ENCODE measurements at places on chromosomes 5 and 9.

DNA sequence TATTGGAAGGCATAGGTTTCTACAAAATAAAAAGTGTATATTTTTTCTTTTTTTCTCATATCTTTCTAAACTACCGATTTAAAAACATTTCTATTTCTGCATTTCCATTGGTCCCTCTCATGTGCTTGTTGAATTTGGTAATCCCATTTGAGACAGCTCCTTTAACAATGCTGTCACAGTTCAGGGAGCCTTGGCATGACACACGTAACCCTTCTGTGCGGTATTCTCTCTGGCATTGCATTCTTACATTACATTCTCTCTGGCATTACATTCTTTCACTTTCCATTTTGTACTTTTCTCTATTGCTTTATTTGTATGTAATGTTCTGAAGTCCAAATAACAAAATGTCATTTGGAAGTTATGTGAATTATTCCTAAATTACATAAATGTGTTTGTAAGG lies 150.7 kb upstream of the RASGRF2 start:
- DNase-seq = no peak

GRCh38 chr5:88092958-88093605 lies 175.6 kb downstream of the TMEM161B start:
- no peak for DNase-seq

GRCh38 chr5:64759960-64760660 lies 8.4 kb downstream of the SREK1IP1 start:
- DNase-seq = no peak

- DNase-seq = no peak
These were observed 56.5 kb downstream of the CAST start for GRCh38 chr5:96718635-96719077.

GRCh38 chr9:83036043-83036442 lies 26.9 kb downstream of the RASEF start:
- DNase-seq = no peak

DNA sequence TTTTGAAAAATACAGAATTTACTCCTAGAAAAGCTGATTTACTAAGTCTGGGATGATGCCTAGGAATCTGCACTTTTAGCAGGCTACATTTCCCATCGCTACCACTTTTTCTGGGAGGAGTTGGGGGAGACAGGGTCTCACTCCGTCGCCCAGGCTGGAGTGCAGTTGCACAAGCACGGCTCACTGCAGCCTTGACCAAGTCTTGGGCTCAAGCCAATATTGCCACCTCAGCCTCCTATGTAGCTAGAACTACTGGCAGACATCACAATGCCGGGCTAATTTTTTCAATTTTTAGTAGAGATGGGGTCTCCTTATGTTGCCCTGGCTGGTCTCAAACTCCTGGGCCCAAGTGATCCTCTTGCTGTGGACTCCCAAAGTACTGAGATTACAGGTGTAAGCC lies 85.9 kb downstream of the NR6A1 start:
- DNase-seq = no peak

- no peak for DNase-seq
These were observed 9.8 kb downstream of the NTNG2 start for GRCh38 chr9:132171702-132172101.

- no peak for DNase-seq
These were observed 51.9 kb downstream of the NEURL1B start for GRCh38 chr5:172692981-172693380.

GRCh38 chr5:90899014-90899604 lies 340.5 kb downstream of the ADGRV1 start:
- DNase-seq = no peak

GRCh38 chr9:127919253-127919815 lies 2.5 kb upstream of the ST6GALNAC4 start:
- no peak for DNase-seq

DNA sequence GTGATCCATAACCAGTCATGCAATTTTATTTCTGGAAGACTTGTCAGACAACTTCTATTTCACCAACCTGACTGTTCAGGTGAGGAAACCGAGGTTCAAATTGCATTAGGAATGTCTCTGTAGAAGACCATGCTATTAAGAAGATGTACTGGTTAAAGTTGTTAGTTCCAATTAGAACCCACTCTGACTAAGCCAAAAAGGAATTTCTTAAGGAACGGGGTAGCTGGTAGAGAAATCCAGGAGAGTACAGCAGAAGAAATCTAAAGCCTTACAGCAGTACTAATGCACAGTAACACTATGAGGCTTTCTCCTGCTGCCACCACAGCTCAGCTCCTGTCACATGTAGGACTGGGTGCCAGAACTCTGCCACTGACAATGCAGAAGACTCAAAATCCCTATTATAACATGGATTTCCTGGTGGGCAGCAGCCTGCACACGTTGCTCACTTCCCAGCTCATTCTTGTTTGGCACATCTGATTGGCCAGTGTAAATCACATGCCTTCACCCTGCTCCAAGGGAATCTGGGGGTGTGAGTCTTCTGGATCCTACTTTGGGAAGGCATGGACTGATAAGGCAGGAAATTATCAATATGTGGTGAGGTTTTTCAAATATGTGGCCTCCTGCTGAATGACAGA lies 37.1 kb downstream of the CAST start:
- DNase-seq = no peak

DNA sequence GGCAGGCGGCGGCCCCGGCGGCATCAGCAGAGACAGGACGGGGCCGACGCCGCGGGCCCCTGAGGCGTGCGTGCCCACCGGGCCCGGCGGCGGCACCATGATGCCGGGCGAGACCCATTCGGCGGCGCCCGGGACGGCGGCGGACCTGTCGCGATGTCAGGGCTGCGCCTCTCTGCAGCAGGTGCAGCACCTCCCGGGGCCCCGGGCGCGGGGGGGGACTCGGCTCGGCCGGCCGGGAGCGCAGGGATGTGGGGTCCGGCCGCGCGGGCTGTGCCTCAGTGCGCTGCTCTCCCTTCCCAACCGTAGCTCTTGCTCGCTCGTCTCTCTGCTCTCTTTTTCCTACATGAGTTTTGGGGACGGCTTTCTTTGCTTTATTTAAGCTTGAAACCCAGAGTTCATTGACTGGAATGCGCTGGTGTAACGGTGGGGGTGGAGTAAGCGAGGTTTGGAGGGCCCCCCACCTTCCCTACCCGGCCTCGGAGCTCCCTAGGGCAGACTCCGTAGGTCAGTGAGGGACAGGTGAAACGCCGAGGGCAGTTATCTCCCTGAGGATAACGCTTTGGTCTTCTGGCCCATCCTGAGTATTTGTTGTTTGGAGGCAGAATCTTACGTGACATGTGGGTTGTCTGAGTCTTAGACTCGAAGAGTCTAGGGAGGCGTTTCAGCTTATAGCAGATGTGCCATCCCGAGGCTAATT lies 490 bp downstream of the ICE1 start:
- peak; percentile 54 for DNase-seq

- no peak for DNase-seq
These were observed 39.0 kb upstream of the CLPTM1L start for GRCh38 chr5:1383886-1384401.

GRCh38 chr5:96875791-96876291 lies 459 bp upstream of the ERAP2 start:
- no peak for DNase-seq

GRCh38 chr5:67530609-67531255 lies 334.1 kb upstream of the CD180 start:
- no peak for DNase-seq

- no peak for DNase-seq
These were observed 1571.3 kb downstream of the MAT2B start for GRCh38 chr5:165076686-165077085.

GRCh38 chr5:165425594-165425993 lies 1920.2 kb downstream of the MAT2B start:
- DNase-seq = no peak

DNA sequence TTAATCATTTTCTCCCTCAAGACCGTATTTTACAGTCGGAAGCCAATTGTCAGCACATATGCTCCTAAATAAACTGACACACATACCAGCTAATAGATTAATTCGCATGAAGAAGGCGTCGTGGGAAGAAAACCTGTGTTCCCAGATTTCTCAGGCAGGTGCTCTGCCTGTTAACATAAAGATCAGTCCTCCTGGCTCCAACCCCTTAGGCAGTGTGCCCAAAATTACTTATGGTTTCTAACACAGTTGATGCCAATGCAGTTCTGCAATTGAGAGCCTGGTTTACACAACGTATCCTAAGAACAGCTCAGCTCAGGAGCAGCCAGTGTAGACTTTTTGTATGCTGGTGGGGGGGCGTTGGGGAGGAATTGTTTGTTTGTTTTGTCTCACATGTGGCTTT lies 208.3 kb downstream of the ENC1 start:
- DNase-seq = no peak

GRCh38 chr5:115050866-115051265 lies 118.8 kb downstream of the TRIM36 start:
- DNase-seq = no peak

- no peak for DNase-seq
These were observed 75.4 kb downstream of the TEX10 start for GRCh38 chr9:100277166-100277979.

GRCh38 chr5:26761045-26761444 lies 277.3 kb downstream of the CDH9 start:
- no peak for DNase-seq

- no peak for DNase-seq
These were observed 231.1 kb upstream of the NUDT12 start for GRCh38 chr5:103793595-103794182.

- no peak for DNase-seq
These were observed 62.6 kb downstream of the IL31RA start for GRCh38 chr5:55913466-55914413.

GRCh38 chr9:16615451-16615850 lies 255.0 kb downstream of the BNC2 start:
- DNase-seq = no peak

- DNase-seq = no peak
These were observed 3.7 kb upstream of the AMACR start for GRCh38 chr5:34011536-34011935.

DNA sequence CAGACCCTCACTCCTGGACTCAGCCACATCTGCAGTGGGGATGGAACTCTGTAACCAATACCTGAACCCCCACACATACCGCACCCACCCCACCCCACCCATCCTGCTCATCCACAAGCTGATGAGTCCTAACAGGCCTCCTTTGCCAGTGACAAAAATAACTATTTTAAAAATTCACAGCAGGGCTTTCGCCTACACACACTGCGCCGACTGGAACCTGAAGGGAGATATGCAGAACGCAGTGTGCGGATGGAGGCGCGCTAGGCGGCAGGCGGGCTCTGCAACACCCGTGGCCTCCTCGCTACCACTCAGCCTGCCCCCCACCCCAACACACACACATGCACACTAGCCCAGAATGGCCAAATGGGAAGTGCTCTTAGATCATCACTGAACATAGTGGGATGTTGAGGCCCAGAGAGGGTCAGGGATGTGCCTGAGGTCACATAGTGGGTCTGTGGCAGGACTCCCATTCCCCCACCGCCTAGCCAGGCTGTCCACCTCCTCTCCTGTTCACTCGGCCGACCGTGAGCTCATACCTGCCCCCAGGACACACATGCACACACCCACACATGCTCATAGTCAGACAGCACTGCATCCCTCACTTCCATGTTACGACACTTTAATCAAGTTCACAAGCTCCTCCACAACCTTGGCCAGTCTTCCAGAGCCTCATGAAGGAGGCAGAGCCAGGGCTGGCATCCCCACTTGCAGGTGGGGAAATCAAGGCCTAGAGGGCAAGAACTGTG lies 6.3 kb upstream of the CAMK2A start:
- no peak for DNase-seq

- no peak for DNase-seq
These were observed 572.9 kb upstream of the PTGER4 start for GRCh38 chr5:40106847-40107246.

- no peak for DNase-seq
These were observed at the start of gene CDH10 for GRCh38 chr5:24644761-24645160. TSS of gene CDH10 (minus strand) at chr5:24644978. CDS start at chr5:24593490, 51,488 bp downstream.

DNA sequence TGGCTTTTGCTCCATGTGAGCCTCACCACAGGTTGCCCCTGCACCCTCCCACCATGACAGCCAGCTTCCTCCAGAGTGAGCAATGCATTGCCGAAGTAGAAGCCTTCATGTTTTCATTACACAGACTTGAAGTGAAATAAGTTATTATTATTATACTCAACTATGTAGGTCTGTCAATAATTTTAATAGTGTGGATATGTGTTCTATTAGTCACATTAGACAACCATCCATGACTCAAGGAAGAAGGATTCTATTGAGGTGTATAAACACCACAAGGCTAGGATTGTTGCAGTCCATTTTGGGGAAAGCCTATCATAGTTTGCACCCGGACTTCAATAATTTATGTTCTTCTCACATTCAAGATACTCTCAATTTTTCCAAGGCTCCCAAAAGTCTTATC lies 369.5 kb downstream of the TAF11L14 start:
- no peak for DNase-seq

- DNase-seq = no peak
These were observed 18.6 kb downstream of the SLC6A7 start for GRCh38 chr5:150208187-150209098.

- no peak for DNase-seq
These were observed 141.4 kb upstream of the RGS7BP start for GRCh38 chr5:64364426-64364825.

DNA sequence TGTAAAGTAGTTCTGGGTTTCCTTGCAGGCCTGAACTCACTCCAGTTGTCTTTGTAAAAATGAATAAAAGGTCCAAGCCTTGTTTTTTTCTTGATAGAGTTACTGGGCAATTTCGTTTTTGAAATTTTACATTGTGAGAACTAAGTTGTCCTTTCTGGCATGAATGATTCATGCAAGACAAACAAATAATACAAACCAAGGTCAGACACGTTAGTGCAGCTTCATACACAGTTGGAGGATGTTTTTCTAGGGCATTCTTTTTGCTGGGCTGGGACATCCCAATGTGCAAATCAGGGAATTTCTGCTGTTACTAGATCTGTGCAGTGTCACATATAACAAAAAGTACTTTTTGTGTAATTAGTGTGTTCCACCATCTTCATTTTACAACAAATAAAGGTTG lies 96.0 kb downstream of the MEGF10 start:
- no peak for DNase-seq

GRCh38 chr5:132011622-132012343 lies at the start of gene ACSL6:
TSS of gene ACSL6 (minus strand) at chr5:132011658. CDS start at chr5:132011553, 105 bp downstream.
- peak; percentile 73 for DNase-seq

- DNase-seq = no peak
These were observed 569.8 kb upstream of the ADAMTS16 start for GRCh38 chr5:4570047-4570995.

GRCh38 chr5:128409166-128409800 lies 128.8 kb downstream of the FBN2 start:
- no peak for DNase-seq

- no peak for DNase-seq
These were observed 1.7 kb downstream of the MBLAC2 start for GRCh38 chr5:90472783-90473395.

DNA sequence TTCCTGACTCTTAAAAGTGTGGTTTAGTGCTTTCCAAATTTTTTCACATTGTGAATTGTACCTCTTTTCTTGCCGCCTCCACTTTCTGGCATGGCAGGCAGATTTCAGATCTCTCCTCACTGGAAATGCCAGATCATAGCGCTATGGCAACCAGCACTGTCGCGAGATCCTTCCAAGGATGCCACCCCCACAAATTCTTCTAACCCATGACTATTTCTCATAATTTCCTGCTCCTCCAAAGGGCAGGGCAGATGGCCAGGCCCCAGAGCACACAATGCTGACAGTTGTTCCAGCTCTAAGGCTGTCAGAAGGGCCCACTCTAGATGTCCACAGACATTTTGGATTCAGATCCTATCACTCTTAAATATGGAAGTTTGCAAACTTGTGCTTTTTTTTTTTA lies 446.2 kb upstream of the RIOK2 start:
- DNase-seq = no peak

- no peak for DNase-seq
These were observed 339.1 kb downstream of the RFX3 start for GRCh38 chr9:3186751-3187150.

- no peak for DNase-seq
These were observed 3.4 kb downstream of the CDKN2B-AS1 start for GRCh38 chr9:21998026-21998425.
